Epithelial cell of proximal tubule (primary cell): ENCODE measurements at places on chromosomes 3 and 15. TPM values are rescaled to one million over a fixed set of nuclear protein-coding genes. Genes with fewer than 3 reads are reported as not detected.

CPB1 gene
- not detected in 2 replicates for total RNA-seq

TBL1XR1 gene
- 61.2 and 68.3 TPM in 2 replicates for total RNA-seq

PARP15 gene
- total RNA-seq = 0.07 TPM in 1 of 2 replicates, not detected in the other

ERICH6 gene
- total RNA-seq = not detected in 2 replicates

LSAMP gene
- 0.87 and 5.1 TPM in 2 replicates for total RNA-seq

TICRR gene
- total RNA-seq = 12.0 and 13.1 TPM in 2 replicates

UACA gene
- 20.6 and 39.7 TPM in 2 replicates for total RNA-seq

ZBTB47 gene
- total RNA-seq = 5.6 and 6.2 TPM in 2 replicates

BSN gene
- under 0.01 and 0.46 TPM in 2 replicates for total RNA-seq

DNA sequence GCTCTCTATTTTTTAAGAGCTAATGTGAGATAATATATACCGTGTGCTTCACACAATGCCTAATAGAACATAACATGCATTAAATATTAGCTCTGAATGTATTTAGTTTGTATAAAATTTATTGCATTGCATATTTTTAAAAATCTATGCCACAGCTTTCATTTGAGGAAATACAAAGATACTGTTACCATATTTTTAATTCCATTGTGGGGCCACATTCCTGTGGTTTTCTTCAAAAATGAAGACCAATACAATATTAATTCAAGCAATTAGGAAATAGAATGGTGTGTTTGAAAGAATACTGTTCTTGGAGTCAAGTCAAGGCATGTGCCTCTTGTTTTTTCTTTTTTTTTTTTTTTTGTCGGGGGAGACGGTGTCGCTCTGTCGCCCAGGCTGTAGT, 95.4 kb upstream of the CADPS start:
- no peak for DNase-seq

GRCh38 chr15:95085056-95085455, 853.7 kb downstream of the MCTP2 start:
- DNase-seq = peak; percentile 36

DNA sequence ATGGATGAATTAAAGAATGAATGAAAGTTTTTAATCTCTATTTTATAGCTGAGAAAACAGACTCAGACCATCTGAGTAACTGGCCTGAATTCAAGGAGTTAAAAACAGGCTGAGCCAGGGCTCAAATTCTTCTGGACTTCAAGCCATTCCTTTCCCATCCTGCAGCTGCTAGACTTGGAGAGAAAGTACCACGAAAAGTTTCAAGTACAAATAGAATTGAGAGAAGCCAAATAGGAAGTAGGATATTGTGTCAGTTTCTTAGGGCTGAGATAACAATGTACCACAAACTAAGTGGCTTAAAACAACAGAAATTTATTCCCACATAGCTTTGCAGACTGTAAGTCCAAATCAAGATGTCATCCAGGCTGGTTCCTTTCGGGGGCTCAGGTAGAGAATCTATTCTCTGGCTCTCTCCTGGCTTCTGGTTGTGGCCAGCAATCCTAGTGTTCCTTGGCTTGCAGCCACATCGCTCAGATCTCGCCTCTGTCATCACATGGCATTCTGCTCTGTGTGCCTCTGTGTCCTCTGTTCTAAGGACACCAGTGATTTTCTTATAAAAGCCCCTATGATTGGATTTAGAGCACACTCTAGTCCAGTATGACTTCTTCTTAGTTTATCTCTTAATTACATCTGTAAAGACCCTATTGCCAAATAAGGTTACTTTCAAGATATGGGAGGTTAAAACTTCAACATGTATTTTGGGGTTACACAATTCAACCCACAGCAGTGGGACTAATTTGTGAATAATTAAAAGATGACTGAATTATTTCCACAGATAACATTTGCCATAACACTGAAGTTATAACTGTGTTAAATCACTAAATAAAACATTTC, 25.7 kb upstream of the GOLIM4 start:
- DNase-seq = no peak

- DNase-seq = no peak
These were observed 21.9 kb upstream of the ST3GAL6 start for GRCh38 chr3:98741121-98741716.

DNA sequence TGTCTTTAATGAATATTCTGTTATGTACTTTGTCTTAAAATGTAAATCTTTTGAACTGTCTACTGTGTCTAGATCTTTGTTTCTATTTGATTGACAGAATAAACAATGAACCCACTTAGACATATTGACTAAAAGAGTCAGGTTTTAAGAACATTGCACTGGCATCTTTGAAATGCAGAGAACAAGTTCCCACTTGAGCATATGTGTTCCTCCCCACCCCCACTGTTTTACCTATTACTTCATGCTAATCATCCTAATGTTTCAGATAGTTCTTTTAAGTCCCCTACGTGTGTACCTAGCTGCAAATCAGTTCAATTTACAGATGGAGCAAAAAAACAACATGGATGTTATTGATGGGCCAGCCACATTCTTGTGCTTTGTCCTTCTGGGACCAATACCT, 11.7 kb upstream of the TCF12 start:
- no peak for DNase-seq

DNA sequence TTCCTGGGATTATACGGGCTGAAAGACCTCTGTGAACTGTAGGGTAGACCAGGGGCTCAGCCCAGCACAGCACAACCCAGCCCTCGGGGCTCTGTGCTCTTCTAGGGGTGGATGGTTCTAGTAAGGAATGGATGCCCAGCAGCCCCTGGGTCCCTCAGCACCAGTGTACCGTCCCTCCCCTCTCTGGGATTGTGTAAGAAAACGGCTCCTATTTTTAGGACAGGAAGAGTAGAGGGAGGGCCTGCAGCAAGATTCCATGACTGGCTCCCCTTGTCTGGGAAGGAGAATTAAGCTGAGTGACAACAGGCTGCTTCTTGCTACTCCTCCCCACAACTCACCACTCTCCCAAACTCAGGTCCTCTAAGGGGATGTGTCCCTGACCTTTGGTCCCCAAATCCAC, 270.8 kb upstream of the TOPAZ1 start:
- no peak for DNase-seq

GRCh38 chr15:78715434-78715833, 74.4 kb upstream of the CHRNB4 start:
- DNase-seq = no peak

DNA sequence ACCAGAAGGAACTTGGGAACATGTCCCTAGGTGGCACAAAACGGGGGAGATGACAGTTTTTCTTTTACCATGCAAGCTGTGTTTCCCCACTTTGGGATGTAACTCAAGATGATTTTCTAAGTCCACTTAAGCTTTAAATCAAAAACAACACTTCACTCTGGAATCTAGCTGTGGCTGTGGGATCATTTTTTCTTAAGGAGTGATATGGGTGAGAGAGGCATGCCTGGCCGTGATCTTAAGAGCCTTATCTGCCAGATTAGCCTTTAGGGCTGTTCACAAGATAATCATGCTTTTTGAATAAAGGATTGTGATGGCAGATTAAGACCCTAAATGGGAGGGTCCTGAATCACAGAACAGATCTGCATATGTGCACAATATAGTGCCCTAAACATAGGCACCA, 384.8 kb upstream of the SEMA6D start:
- DNase-seq = no peak

GRCh38 chr3:126126811-126127431, 43.0 kb upstream of the SLC41A3 start:
- no peak for DNase-seq

- no peak for DNase-seq
These were observed 35.4 kb upstream of the CBLB start for GRCh38 chr3:105904251-105904650.

GRCh38 chr3:138351916-138352550, 3.7 kb downstream of the MRAS start:
- DNase-seq = no peak

GRCh38 chr3:37559461-37559860, 302.2 kb upstream of the CTDSPL start:
- DNase-seq = no peak

DNA sequence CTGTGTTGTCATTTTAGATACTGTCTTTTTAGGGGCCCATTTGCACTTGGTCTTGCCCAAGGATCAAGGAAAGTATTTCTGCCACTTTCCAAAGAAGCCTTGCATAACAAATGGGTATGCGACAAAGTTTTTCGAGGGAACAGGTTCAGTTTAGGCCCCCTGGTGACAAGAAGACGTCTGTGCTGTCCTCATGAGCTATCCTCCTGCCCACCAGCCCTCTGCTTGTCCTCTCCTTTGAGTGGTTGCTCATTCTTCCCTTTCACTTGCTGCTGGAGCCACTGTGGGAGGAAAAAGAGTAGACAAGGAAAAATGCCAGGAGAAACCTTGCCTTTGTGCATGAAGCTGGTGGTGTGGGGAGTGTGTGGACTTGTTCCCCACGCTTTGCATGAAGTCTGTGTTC, 171.9 kb downstream of the CACNA2D3 start:
- DNase-seq = no peak
